DMS79 (cell line): ENCODE measurements at places on chromosomes 2 and 18.

- no peak for DNase-seq
Measured at GRCh38 chr2:16382451-16382850, 283.2 kb downstream of the CYRIA start.

DNA sequence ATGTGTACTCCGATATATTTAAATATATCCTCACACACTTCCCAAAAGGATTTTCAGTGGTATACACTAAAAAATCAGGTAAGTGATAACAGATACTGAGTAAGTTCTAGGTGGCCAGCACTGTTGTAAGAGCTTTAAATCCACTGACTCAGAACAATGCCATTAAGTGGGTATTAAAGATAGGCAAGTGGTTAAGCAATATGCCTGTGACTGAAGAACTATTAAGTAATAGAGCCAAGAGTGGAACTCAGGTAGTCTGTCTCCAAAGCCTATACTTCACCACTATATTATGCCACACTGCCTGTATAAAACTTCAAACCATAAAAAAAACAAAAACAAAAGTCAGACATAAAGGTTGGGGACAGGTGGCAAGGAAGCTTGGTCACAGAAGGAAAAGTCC lies 37.2 kb downstream of the THUMPD2 start:
- DNase-seq: no peak

- DNase-seq: no peak
Measured at GRCh38 chr2:213021971-213022899, 129.2 kb downstream of the IKZF2 start.

DNA sequence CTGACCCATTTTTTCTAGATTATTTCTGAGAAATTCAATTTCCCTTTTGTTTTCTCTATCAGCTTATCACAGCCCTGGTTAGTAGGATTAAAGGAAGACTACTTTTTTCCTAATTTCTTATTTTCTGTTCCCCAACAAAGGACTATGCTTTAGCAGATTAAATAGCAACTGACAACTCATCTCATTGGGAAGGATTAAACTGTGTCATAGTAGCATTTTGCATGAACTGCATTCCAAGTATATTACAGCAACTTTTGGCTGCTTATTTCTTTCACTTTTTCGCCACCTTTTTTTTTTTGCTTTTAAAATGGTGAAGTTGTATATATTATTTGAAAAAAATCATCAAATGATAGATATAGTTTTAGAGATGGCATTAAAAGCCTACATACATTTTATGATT lies 570.3 kb downstream of the FBXO15 start:
- DNase-seq: no peak

GRCh38 chr2:218831378-218831990 lies at the start of gene PRKAG3:
Gene PRKAG3 (minus strand): TSS chr2:218831803.
- DNase-seq: no peak

DNA sequence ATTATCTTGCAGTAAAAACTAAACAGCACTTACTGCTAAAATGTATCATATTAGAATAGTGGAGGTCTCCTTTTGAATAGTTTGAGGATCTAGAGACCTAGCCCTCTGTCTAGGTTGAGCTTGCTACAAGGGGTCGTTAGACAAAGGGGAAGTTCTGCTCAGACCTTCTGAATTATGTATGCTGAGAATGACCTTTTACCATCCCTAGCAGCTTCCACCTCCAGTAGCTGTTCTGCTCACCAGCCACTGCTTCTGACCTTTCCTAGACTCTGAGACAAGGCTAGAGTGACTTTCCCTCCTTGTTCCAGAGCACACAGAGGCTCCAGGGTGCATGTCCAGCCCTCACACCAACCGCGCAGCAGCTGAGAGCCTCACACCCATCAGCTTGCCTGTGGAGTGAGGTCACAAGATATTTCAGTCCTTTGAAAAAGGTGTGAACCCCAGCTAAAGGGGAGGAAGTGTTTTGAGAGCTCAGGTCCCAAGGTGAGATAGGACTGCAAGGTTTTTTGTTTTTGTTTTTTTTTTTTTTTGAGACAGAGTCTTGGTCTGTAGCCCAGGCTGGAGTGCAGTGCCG lies 289.3 kb upstream of the TNP1 start:
- DNase-seq: no peak

DNA sequence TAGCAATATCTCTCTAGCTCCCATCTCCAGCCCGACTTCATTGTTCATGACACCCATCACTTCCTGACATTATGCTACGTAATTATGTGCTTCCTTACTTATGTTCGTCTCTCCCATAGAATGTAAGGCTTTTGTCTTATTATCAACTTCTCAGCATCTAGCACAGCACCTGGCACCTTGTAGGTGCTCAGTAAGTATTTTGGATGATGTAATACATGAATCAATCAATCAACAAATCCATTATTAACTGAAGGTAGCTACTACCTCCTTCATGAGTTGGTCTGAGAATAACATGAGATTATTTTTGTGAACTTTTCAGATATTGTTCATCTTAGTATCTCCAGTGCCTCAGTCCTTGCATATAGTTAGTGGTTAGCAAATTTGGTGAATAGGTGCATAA lies 109.3 kb downstream of the EN1 start:
- no peak for DNase-seq

- DNase-seq: no peak
Measured at GRCh38 chr18:44915661-44916060, 235.0 kb downstream of the SETBP1 start.

DNA sequence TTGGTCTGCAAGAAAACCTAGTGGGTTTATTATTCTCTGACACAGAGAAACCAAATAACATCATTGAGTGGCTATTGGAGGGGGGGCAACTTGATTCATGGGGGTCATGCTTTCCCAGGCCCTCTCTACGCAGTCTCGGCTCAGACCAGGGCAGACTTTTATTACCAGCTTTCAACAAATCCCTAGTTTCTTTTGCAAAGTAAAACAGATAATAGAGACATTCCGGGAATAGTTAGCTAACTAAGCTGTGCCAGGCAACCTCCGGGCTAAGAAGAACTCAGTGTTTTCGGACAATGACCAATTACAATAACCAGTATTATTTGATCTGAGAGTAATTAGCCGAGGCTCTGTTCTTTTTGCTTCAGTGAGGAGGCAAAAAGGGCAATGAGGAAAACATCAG lies 66.3 kb downstream of the CDK15 start:
- DNase-seq: no peak

GRCh38 chr2:55965966-55966365 lies 42.4 kb upstream of the EFEMP1 start:
- DNase-seq: no peak

GRCh38 chr18:62001396-62001795 lies 108.6 kb upstream of the RNF152 start:
- no peak for DNase-seq
